ENCODE measurements at places on chromosomes 6 and 20.

- DNase-seq: no peak
These were observed 464.3 kb upstream of the BTBD3 start for GRCh38 chr20:11453430-11453829.

GRCh38 chr20:1934721-1935573 lies 39.7 kb downstream of the SIRPA start:
- no peak for DNase-seq

DNA sequence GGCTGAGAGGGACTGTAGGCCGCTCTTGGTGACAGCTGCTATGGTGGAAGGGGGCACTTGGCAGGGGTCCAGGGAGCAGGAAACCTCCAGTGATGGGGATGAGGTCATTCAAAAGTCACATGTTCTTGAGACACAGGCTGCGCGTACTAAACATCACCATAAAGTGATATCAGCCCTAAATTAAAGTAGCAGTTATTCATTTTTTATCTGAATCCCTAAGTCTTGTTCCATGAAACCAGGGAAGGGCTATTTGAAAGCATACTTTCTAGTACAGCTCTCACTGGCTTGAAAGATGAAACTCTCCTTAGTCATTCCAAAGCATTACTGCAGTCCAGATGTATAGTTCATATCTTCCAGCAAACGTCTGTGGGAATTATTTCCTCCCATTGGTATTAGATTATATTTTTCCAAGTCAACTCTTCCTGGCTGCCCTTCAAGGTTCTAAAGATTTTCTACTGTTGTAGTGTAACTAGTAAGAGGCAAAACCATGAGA lies 373.1 kb downstream of the CD109 start:
- no peak for DNase-seq

DNA sequence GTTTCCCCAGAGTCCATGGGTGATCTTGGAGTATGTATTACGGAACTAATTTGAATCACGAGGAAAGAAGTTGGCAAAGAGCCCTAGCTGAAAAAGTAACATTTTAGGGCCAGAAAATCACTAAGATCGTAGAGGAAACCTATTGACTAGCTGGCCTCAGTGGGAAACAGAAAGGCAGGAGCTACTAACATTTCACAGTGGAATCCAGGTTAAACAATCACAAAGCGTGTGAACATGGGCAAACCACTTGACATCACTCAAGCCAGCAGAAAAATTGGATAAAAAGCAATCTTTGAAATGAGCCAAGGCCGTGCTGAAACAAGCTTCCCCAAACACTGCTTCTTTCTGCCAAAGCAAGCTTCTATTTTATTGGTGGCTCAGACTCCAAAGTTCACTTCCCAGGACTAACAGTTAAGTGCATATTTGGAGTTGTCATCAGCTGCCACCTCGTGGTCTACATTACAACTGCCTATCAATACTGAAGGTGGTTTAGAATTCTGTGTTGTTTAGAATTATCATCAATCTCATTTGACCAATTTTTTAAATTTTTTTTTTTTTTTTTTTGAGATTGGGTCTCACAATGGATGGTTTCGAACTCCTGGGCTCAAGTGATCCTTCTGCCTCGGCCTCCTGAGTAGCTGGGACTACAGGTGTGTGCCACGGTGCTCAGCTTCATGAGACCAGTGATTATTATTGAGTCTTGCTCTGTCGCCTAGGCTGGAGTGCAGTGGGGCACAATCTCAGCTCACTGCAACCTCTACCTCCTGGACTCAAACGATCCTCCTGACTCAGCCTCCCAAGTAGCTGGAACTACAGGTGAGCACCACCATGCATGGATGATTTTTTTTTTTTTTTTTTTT lies 10.6 kb downstream of the RPS10 start:
- no peak for DNase-seq

- no peak for DNase-seq
These were observed 34.6 kb downstream of the GCNT2 start for GRCh38 chr6:10555625-10556309.

DNA sequence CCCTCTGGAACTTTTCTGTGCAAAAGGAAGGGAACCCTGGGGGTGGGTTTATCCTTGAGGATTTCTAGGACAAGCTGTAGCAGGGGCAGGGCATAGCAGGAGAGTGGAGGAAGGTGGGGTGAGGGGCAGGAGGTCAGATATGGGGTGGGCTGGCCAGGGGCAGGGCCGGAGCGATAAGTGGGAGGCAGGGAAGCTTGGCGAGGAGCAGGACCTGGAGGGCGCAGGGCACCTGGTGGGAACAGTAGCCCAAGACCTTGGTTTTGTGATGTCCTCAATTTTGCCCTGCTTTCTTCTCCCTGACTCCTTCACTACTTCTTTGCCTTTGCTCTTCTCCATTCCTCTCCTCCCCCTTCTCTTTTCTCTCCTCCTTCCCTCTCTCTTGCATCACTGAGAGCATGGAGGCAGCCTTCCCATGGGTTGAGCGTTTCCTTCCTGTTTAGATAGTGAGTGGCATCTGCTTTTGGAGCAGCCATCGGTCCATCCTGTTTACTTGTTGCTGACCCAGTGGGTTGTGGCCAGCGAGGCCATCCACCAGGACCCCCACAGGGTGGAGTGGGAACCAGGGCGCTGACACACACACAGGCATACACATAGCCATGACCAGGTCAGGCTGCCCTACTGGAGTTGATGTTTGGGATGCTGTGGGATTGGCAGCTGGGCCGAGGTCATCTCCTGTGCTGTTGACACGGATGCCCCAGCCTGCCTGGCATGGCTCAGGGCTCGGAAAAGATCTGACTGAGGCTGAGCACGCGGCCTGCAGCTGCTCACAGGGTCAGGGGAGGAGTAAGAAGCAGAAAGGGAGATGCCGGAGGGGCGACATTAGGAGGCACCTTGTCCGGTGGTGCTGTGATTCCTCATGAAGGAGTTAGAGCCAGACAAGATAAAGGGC lies 121.0 kb upstream of the RNF24 start:
- no peak for DNase-seq

- DNase-seq: no peak
These were observed 687 bp upstream of the HTR1B start for GRCh38 chr6:77463861-77464494.

DNA sequence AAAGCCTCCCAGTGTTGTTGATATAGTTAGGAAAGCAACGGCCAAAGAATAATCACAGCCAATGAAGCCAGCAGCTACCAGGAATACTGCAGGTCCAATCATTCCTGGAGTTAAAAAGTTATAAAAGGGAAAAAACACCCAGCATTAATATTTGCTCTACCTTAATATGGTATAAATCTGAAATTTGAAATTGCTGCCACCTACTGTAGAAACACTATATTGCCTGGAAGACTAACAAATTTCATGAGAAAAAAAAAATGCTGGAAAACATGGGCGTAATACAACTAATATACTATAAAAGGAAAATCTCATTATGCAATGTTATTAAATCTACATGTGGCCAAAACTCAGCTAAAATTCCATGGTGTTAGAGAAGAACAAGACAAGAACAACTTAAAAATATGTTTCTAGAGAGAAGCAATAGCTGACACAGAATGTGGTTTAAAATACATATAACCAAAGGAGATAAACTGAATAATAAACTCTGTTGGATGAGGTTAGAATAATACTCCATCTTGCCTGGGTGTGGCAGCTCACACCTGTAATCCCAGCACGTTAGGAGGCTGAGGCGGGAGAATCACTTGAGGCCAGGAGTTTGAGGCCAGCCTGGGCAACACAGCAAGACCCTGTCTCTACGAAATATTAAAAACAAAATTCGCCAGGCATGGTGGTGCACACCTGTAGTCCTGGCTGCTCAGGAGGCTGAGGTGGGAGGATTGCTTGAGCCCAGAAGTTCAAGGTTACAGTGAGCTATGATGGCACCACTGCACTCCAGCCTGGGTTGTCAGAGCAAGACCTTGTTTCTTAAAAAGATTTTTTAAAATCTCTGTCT lies 43.1 kb downstream of the SLC17A5 start:
- DNase-seq: no peak

DNA sequence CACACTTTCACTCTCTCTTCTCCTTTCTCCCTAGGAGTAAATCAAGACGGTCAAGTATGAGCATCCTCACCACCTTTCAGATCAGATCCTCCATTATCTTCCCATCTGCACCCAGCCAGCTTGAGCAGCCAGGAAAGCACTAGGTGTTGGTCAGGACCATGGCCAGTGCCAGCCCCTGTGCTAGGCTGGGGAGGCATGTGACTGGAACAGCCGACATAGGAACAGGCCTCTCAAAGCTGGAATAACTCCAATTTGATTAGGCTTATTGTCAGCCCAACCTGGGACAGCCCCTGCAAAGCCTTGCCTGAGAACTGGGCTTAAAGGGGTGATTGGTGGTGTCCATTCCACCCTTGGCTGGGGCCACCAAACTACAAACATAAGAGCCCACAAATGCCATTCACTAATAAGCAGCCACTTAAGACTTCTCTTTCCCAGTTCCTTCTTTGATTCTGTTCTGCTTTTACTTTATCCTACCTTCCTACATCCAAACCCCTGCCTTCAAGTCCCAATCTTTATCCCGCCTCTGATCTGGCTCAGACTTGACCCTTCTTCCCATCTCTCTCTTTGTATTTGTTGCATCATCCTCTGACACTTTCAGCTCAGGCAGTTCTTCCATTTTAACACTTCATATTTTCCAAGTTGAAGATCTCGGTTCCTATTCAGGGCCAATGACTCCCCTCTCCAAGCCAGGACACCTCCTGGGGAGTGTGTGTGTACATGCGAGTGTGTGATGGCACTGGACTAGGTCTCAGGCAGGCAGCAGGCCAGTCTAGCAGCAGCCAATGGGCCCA lies 4.5 kb upstream of the TREM2 start:
- no peak for DNase-seq

DNA sequence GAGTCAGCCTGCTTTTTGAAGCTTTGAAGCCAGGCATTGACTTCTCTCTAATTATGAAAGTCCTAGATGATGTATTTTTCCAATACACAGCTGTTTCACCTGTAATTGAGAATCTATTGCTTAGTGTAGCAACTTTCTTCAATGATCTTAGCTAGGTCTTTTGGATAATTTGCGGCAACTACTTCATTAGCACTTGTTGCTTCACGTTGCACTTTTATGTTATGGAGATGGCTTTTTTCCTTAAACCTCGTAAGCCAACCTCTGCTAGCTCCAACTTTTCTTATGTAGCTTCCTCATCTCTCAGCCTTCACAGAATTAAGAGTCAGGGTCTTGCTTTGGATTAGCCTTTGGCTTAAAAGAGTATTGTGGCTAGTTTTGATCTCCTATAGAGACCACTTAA lies 44.8 kb downstream of the PHIP start:
- DNase-seq: no peak

- no peak for DNase-seq
These were observed 93.6 kb downstream of the RIMS1 start for GRCh38 chr6:71979911-71980310.

DNA sequence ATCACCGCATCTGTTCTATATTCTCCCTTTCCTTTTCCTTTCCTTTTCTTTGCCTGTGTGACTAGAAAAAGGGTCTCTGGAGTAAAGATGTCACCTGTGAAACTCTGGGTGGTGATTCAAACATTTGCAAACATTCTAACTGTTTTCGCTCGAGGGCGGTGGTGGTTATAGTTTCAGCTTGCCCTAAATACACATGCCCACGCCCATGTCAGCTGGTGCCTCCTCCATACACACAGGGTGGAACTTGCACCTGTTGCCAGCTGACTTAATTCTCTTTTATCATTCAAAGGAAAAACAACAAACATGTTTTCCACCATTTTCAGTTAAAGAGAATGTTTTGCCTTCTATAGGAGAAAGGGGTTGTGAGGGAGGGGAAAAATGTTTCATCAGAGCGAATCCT lies 381.9 kb upstream of the ARID1B start:
- no peak for DNase-seq
